ENCODE measurements at places on chromosomes 4 and X.
A peak's percentile ranks its signal among the peaks of the same experiment; 100 is the strongest.

- DNase-seq = no peak
These were observed 3.6 kb downstream of the IRS4 start for GRCh38 chrX:108732630-108733321.

- DNase-seq = no peak
These were observed 214.9 kb upstream of the UGT8 start for GRCh38 chr4:114383721-114384120.

DNA sequence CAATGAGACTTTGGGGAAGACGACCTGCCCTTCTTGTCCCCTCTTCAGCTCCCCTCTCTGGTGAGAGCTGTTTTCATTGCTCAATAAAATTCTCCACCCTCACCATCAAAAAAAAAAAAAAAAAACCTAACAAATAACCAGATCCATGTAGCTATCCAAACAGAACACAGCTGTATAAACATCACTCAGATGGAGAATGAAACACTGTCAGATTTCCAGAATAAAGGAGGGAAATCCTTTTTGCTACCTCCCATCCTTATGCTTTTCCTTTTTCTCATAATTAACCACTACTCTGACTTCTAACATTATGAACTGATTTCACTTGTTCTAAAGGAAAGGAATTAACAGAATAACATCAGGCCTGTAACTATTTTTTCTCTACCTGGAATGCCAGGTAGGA is 155.6 kb downstream of the PPP4R3C start:
- DNase-seq = no peak

DNA sequence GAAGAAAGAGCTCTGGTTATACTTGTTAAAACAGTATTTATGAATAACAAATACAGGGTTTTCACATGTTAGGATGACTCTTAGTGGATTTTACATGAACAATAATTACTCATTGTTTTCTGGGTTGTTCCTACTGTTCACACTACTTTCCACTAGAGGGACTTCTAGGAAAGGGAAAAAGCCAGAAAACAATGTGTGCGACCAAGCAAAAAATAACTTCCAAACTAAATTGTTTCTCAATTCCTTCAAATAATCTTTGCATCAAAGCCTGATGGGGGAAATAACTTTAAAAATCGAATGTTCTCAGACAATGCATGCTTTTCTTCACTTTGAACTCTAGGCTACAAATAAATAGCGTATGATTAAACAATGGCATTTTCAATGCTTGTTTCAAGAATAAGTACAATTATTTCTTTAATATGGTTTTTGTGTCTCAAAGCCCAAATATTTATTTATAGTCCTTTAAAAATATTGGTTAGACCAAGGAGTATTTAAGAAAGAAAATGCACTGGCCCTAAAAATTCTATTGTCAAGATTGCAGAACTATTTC is 72.1 kb upstream of the ETNPPL start:
- no peak for DNase-seq

DNA sequence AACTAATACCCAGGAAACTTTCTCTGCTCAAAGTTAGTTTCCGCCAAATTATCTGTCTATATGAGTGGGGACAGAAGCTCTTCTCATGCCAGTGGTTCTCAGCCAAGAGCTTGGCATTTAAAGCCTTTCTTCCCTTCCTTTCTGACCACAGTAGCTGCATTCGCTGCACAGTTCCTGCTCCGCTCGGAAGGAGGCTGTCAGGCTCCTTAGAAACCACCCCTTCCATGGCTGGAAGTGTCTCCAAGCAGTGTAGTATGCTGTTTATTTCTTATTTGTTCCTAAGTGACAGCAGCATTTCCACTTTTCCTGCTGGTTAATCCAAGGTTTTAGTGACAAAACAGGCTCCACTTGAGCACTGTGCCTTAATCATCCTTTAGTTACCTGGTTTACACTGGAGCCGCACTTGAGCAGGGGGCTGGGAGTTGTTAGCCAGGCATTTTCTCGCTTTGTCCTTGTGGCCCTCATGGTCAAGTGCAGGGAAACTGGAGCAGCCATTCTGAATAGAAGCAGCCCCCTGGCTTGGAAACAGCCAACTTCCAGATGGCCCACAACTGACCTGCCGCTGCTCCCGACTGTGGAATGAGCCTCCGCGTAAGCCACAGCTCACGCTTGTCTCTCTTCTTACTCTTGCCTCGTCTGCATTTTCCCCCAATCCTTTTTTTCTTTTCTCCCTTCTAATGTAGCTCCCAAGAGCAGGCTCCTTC is 739.4 kb upstream of the TENM3 start:
- DNase-seq = no peak

GRCh38 chr4:154958621-154959358 is 177.7 kb downstream of the RBM46 start:
- DNase-seq = no peak

GRCh38 chr4:18593297-18594002 is 571.9 kb upstream of the LCORL start:
- DNase-seq = peak; percentile 16

GRCh38 chr4:24657768-24658617 is 73.6 kb upstream of the DHX15 start:
- DNase-seq = no peak

- DNase-seq = no peak
These were observed 64.6 kb downstream of the KDM5C start for GRCh38 chrX:53160297-53160983.

- no peak for DNase-seq
These were observed 99.6 kb downstream of the PCDH18 start for GRCh38 chr4:137432446-137433311.

- DNase-seq = no peak
These were observed 333.9 kb downstream of the INPP4B start for GRCh38 chr4:142512161-142512560.

- no peak for DNase-seq
These were observed 49.8 kb downstream of the SMPX start for GRCh38 chrX:21708116-21708515.

- DNase-seq = no peak
These were observed 22.9 kb upstream of the SEC24D start for GRCh38 chr4:118858779-118859178.

DNA sequence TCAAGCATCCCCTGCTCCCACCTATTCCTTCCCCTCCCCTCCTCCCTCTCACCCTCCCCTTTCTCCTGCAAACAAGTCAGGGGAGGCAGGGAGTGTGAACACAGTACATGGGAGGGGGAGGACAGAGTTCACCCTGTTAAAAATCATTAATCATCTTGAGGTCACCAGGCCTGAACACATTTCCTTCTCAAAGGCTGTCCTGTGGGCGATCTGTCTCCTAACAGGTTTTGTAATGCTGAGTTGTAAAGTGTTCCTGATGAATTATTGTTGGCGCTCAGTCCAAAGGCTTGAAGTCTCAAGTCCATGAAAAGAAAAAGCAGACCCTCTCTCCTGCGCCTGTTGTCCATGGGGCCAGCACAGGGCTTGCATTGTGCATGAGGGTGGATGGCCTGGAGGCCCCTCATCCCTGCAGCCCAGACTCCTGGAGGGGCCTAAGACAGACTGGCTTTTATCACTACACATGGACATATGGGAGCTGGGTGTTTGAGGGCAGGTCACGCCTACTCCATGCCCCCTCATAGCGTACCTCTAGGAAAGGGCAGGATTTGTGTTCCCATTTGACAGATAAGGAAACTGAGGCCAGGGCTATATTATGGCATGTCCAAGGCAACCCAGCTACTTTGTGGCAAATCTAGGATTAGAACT is 189.1 kb downstream of the RAB28 start:
- no peak for DNase-seq

DNA sequence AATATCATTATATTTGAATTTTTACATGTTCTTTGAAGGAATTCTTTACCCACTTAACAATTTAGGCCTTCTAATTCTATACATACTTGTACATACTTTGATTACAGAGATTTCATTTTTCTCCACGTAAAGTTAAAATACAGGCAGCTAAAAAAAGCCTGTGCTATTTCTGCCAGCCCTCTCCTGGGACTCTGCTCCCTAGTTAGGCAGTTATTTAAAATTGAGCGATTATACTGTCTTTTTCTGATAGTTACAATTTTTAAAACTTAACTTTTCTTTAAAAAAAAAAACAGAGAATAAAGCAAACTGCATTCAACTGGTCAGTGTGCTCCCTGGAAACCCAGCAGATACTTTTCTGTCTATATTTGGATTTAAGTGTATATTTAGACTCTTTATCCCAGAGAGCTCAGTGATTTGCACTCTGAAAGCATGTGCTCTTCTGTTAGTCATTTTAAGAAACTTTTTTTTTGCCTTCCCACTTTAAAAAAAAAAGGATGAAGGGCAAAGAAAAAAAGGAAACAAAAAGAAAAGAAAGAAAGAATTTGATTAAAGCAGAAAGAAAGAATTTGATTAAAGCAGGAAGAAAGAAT is 18.1 kb upstream of the FAM241A start:
- no peak for DNase-seq

GRCh38 chrX:16005917-16006316 is 117.4 kb upstream of the GRPR start:
- no peak for DNase-seq

- no peak for DNase-seq
These were observed 250.4 kb upstream of the GIMD1 start for GRCh38 chr4:106618956-106619355.

- DNase-seq = no peak
These were observed 48.5 kb downstream of the AWAT2 start for GRCh38 chrX:70001269-70001668.

- no peak for DNase-seq
These were observed 1239.7 kb downstream of the C4orf33 start for GRCh38 chr4:130335417-130336194.

Measured in stimulated activated CD8-positive, alpha-beta memory T cell treated with anti-CD3 and anti-CD28 coated beads, Interleukin-7, amount 100 ng/mL, for 4 hours (primary cell).